ENCODE measurements at places on chromosomes 4 and X. TPM values are rescaled to one million over a fixed set of nuclear protein-coding genes. Genes with fewer than 3 reads are reported as not detected.

DNA sequence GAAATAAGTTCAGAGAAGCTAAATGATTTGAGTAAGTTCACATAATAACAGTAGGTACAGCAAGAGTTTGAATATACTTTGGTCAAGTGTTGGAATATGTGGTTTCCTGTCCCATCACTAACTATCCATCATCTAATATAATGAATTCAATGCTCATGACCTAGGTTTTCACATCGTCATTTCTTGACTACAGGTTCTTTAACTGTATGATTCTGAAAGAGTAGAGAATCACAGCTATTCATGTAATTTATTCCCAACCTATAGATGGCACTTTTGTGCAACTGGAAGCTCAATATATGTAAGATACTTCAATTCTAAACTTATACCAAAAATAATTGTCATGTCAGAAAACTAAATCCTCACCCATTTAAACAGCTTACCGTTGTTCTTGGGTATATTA, 53.1 kb downstream of the TIGD2 start:
- no peak for DNase-seq

DNA sequence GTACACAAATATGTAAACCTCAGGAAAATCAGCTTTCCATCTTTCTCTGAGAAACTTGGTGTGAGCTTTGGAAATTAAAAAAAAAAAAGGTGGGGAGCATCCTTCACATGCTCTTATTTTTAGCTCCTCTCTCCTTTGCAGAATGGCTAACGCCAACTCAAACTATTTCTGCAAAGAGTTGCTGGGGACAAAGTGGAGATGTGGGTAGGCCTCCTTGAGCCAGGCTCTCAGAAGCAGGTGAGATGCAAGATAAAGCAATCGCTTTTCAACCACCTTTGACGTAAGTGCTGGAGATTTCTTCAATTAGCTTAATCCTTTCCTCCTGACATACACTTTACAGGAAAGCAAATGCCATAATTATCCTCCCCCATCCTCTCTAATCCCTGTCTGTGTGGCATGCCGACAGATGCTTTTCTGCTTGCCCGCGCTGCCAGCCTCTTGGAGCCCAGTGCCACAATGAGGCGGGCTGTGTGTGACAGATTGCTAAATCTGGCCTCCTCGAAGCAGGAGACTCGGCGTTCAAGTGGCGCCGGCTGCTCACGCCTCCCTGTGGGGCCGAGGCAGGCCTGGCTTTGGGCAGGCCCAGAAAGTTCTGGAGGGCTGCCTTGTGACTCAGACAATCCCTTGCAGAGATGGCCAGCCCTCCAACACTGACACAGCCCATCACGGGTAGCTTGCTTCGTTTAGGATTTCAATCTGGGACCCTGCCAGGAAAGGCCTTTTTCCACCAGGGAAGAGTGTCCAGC, 64.9 kb upstream of the SOD3 start:
- DNase-seq = no peak

DNA sequence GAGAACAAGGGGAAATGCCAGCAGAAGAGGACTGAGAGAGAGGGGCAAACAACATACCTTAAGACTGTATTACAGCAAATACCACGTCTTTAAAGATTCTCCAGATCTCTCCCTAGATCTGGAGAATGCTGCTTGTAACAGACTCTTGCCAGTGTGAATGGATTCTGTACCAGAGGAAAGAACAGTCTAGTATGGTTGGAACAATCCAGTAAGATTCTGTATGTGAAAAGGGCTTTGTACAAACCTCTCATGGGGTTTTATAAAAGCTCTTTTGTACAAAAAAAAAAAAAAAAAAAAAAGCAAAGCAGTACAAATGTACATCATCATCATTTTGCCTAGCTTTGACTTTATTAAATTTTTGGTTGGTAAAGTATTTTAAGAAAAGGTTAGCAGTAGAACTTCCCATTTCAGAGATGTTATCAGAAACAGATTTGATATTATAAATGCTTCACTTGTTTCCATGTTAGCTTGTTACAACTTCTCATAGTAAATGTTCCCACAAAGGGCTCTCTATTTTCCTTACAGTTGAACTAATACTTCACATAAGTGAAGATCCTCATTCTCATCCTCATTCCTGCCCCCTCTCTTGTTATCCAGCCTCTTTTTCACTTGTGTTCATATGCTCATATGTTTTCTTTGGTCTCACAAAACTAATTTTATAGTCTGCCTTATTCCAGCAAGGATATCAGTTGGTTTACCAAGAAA, 144.2 kb downstream of the EDA start:
- no peak for DNase-seq

XAGE1A gene
- not detected for total RNA-seq

PABPC4L gene
- 3.7 TPM for total RNA-seq
